Activated CD4-positive, alpha-beta T cell treated with anti-CD3 and anti-CD28 coated beads for 4 hours (primary cell): ENCODE measurements at places on chromosomes 7 and 10.

DNA sequence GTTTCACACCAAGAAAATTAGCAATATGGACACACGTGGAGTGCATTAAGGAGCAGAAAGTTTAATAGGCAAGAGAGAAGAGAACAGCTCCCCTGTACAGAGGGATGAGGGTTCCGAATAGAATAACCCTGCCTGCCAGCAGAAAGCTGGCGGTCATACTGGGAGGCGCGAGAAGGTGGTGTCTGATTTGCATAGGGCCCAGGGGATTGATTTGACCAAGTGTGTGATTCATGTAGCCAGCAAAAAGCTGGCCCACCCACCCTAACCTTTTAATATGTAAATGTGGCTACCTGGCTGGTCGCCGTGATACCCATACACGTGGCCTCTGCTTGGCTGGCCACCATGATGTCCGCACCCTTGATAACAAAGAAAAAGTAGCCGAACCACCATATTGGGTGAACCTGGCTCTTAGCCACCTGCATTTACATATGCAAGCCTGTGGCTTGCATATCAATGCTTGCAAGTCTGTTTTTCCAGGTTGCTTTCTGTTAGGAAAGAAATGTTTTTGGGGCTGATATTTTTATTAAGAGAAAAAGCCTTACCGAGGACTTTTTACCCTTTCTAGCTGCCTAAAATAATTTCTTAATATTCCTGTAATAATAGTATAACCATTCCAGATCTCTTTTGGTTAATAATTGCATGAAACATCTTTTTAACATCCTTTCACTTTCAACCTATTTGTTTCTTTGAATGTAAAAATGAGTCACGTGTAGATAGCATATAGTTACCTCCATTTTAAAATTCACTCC, 20.5 kb upstream of the VWDE start:
- no peak for DNase-seq

GRCh38 chr7:2811476-2812113, 32.5 kb downstream of the GNA12 start:
- DNase-seq, result no peak

DNA sequence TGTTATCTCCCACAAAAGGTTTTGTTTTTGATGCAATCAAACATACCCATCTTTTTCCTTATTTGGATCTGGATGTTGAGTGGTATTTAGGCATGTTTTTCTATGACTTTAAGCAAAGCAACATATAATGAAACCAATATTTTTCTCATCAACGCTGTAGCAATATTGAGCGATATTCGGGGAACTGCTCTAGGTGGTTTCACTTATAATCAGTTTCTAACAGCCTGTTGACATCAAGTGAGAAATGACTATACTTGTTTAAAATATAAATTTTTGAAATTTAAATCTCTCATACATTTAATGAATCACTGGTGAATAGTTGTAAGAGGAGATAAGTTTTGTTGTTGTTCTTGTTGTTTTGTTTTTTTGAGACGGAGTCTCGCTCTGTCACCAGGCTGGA, 52.8 kb upstream of the CCAR1 start:
- no peak for DNase-seq

DNA sequence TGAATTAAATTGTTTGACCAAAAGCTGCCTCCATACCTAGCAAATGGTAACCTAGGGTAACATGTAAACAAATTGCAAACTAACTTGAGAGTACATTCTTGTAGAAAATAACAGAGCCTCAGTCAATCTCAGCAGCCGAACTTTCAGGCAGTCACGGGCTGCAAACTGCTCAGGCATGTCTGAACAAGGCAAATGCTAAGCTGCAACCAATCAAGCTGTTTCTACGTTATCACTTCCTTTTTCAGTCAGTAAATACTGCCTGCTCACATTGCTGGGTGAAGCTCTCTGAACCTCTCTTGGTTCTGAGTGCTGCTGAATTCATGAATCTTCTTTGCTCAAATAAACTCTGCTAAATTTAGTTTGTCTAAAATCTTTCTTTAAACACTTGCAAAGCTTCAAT, 1212.4 kb downstream of the SORCS1 start:
- DNase-seq, result no peak

GRCh38 chr10:72852508-72852907, 41.0 kb upstream of the OIT3 start:
- no peak for DNase-seq

DNA sequence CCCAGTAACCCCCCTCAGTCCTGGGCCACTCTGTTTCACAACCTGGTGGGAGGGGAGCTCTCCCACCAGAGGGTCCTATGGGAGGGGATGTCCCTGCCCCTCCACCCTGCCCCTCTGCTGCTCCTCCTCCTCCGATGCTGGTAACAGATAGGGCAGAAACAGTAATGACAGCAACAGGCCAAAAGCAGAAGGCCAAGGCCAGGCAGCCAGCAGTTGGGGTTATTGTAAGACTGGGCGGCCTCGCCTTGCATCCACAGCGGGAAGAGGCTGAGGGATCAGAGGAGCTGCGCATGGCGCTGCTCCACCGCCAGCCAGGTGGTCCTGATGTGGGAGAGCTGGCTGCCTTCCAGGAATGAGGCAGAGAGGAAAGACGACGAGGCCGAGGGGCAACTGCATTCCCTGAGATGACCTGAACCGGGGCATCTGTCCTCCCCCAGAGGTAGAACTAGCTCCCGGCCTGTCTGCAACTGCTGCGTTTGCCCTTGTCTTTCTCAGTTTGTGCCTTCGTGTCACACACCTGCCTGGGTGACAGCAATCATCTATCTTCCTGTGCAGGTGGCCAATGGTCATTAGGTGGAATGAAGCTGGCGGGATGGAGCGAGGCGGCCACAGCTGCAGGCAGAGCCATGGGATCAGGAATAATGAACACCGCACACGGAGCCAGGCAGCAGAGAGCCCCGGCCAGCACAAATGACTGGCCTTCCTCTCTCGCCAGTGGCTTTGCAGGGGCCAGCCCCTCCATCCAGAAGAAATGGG, 54.0 kb upstream of the CACUL1 start:
- no peak for DNase-seq
